HCT116 (cell line): ENCODE measurements at places on chromosomes 2 and 18.

DNA sequence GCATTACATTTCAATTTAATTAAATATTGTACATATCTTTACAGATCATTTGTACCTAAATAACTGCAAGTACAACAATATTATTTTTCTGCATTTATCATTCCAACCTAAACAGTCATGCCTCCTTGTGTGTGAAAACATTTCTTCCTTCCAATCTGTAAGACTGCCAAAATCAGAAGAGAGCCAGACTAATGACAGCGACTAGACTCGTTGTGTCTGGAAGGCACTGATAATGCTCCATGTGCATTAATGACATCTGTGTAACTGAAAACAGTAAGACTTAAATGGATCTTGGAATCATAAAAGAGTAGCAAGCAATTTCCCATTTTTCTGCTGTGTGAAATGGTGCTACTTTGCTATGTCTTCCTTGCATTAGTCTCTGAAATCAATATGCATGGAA lies 278.0 kb upstream of the DSEL start:
- no peak for DNase-seq

GRCh38 chr2:3325458-3326181 lies 52.0 kb downstream of the EIPR1 start:
- no peak for DNase-seq

DNA sequence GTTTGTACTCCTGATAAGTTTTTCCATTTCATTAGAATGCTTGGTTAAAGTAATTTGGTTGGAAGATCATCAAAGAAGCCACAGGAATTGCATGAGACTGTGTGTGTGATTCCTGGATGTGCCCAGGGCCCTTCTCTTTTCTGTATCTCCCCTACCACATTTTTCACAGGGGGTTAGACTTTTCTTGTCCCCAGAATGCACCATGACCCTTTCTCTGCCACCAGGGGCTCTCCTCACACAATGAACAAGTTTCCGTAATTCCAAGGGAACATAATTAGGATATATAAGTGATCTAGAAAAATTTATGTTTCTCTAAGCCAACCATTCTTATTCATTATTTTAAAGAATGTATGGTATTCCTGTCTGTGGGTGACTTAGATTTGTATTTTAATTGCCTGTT lies 291.8 kb downstream of the NEDD4L start:
- no peak for DNase-seq

DNA sequence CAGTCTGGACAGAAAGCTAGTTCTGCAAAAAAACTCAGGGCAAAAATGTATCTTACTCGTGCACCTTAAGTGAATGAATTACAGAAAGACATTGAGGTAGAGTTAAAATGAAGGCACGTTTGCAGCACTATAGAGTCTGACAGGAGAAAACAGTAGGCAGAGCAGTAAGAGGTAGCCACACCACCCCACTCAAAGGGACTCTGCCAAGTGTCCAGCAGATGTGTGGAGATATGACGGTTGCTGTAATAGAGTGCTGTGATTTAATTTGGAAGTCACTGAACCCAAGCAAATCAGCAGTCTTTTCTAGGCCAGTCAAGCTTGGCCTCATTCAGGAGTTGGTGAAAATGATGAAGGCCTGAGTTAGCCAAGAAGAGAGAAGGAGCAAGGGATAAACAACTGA lies 464.4 kb downstream of the PTPRM start:
- DNase-seq: no peak

- DNase-seq: no peak
These were observed 303.8 kb upstream of the KLHL14 start for GRCh38 chr18:33076601-33077000.

- no peak for DNase-seq
These were observed 64.8 kb upstream of the ID2 start for GRCh38 chr2:8617048-8617447.

DNA sequence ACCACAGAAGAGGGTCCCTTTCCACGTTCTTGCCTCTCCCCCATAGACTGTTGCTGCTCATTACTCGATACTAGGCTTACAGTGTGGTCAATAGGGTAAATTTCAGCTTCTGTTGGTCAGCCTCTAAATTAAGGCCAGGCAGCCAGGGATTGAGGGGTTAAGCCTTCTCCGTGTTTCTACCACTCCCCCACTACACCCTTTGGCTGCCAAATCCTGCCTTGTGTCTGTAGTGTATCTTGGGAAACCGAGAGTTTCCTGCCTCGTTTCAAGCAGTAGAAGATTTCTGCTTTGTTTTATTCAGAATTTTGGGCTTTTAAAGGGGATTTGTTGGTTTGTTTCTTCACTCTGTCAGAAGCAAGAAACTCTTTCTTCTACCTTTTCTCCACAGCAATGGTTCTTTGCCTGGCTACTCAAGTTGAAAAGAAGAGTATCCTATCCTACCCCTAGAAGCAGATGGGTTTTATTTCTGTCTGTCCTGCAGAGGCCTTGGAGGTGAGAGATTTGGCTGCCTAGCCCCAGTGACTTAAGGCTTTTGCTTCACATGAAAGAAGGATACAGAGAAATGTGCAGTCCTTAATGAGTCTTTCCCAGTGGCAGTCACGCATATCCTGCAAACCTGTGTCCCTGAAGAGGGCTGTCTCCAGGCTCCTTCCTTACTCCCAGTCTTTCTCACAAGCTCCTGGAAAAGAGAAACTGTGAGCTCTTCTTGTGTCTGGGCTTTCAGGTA lies 261.5 kb upstream of the TANK start:
- DNase-seq: no peak

DNA sequence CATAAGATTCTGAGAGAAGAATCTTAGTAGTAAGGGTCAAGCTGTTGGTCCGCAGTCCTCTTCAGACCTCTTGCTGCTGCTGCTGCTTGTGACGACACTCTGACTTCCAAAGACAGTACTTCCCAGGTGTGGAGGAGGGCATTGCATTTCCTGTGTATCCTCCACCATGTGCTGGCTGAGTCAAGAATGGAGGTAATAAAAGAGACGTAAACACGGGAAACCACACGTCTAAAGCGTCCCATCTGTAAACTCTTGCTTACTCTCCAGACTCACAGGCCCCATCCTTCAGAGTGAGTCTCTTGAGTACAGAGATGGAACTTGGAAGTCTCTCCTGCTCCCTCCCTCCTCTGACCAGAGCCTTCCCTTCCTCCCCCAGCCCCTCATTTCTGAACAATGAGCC lies 25.6 kb downstream of the KLHL29 start:
- no peak for DNase-seq

DNA sequence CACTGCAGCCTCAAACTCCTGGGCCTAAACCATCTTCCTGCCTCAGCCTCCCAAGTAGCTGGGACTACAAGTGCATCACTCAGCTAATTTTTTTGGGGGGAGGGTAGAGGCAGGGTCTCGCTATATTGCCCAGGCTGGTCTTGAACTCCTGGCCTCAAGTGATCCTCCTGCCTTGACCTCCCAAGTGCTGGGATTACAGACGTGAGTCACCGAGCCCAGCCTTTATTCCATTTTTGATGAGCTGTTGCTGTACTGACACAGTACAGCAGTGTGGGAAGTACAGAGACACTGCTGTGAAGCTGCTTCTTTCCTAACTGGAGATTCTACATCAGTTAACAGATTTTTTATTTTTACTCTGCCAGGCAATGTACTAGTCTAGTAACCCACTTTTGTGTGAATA lies 18.8 kb downstream of the PTRHD1 start:
- no peak for DNase-seq

GRCh38 chr18:47606526-47606925 lies 323.9 kb downstream of the SMAD2 start:
- no peak for DNase-seq
